ENCODE measurements at places on chromosomes 1 and 21.
A peak's percentile ranks its signal among the peaks of the same experiment; 100 is the strongest.

DNA sequence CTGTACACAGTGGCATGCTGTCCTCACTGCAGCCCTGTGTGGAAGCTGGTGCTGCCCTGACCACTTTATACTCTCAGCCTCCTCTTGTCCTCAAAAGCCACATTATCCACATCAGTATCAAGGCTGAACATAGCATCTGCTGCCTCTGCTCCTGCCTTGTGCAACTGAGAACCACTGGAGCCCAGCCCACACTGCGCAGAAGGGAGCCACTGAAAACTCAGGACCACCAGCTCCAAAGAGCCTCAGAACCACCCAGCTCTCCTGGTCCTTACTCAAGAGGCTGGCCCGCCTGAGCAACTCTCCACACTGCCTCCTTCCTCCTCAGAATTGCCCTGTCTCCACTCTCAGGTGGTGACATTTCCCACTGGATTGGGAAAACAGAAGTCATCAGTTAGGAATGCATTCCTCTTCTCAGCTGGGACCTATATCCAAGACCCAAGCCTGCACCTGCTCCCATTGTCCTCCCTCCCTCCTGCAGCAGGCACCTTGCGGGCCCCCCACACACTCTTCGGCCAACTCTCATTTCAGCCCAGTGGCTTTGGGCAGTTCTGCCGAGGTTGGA is 7.0 kb upstream of the KISS1 start:
- DNase-seq: no peak

- DNase-seq: peak; percentile 21
These were observed 459 bp downstream of the SERBP1 start for GRCh38 chr1:67429528-67430357.

GRCh38 chr1:91036894-91037829 is 15.3 kb upstream of the ZNF644 start:
- DNase-seq: no peak

- DNase-seq: no peak
These were observed 38.2 kb downstream of the L1TD1 start for GRCh38 chr1:62232871-62233278.

DNA sequence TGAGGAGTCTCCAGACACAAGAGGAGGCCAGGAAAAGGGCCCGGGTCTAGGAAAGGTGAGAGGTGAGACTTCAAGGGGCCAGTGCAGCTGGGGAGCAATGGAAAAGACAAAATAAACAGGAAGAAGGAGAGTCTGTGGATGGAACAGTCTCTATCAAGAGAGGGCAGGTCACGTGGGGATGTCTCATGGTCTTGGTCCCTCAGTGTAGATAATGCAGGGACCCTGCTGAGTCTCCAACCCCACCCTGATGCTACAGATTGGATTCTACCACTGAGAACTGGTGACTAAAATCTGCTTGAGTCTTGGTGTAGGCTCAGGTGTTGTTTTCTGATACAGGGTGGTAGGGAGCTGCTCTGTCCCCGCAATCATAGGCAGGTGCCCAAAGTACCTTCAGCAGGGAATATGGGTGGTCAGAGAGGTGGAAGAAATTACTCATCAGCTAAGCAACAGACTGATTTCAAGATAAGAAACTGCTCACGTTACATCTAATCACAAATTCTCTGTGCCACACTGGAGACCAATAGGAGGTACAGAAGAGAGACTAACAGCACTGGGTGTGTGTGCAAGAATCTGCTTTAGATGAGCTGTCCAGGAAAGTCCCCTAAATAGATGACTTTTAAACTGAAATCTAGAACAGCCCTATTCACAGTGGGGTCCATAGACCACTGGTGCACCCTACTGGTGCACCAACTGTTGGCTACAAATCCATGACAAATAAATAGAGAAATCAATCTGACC is 101.5 kb upstream of the TLR5 start:
- DNase-seq: no peak

DNA sequence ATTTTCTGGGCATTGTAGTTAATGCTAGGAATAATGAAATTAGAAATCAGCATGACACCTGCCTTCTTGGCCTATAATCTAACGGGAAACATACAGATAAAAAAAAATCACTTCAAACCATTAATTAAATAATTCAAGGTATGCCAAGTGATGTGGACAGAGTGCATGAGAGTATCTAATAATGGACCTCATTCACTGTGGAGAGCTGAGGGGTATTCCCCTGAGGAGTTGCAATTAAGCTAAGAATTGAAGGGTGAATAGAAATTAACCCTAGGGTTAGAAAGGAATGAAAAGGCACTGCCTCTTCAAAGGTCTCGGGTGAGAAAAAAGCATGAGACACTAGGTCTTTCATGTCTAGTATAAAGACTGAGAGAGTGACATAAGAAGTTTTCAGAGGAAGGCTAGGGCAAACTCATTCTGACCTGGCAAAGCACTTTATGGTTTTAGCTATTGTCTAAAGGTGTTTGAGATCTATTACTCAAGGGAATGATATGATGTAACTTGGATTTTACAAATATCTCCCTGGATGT is 466.1 kb downstream of the KCNT2 start:
- no peak for DNase-seq

- no peak for DNase-seq
These were observed 8.2 kb upstream of the METTL18 start for GRCh38 chr1:169802888-169803287.

- no peak for DNase-seq
These were observed 25.3 kb upstream of the ATP1A1 start for GRCh38 chr1:116347696-116348095.

- DNase-seq: no peak
These were observed 13.7 kb upstream of the BEND5 start for GRCh38 chr1:48790397-48790796.

- DNase-seq: no peak
These were observed 3.1 kb downstream of the RNF220 start for GRCh38 chr1:44408212-44408582.

DNA sequence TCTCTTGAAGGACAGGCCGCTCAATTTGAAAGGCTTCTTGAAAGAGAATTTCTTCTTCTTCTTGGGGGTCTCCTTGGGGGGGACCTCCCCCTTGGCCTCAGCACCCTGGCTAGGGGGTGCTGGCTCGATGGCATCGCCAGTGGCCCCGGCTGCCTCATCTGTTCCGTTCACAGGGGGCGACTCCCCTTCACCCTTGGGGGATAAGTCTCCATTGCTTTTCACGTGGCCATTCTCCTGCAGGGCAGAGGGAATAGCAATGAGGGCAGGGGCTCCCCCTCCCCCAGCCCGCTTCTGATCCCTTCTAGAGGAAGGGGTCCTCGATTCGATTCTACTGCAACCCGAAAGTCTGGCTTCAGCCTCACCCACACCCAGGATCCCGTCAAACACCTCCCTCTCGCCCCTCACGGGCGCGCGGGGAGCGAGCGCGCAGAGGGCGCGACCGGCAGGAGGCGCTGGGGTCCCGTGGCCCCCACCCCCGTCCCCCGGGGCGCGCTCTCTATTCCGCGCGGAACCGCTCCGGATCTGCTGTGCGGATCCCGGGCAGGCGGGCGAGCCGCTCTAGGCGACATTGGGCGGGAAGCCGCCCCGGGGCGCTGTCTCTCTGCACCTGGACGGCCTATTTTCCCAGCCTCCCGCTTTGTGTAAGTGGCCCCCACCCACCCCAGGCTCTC is 1.0 kb downstream of the MARCKSL1 start:
- peak; percentile 55 for DNase-seq
